Astrocyte (in vitro differentiated cells and primary cell): ENCODE measurements at places on chromosomes 1 and 21. TPM values are rescaled to one million over a fixed set of nuclear protein-coding genes. Genes with fewer than 3 reads are reported as not detected.

- no peak for DNase-seq
These were observed 24.1 kb downstream of the FAM163A start for GRCh38 chr1:179767177-179767581.

GRCh38 chr1:103948526-103948925 lies 198.8 kb downstream of the AMY1C start:
- no peak for DNase-seq

- DNase-seq = no peak
These were observed 10.4 kb downstream of the LDLRAD1 start for GRCh38 chr1:54007613-54008012.

Gene SLAMF6
- total RNA-seq = not detected in 2 replicates

GRCh38 chr1:48530727-48531351 lies 58.8 kb upstream of the SPATA6 start:
- peak; percentile 9 for DNase-seq

Gene FTCD
- total RNA-seq = 1.9 and 2.0 TPM in 2 replicates

Gene CD48
- total RNA-seq = not detected in 2 replicates

GRCh38 chr1:21741206-21741605 lies 41.7 kb downstream of the USP48 start:
- no peak for DNase-seq
